ENCODE measurements at places on chromosomes 12 and 14.

DNA sequence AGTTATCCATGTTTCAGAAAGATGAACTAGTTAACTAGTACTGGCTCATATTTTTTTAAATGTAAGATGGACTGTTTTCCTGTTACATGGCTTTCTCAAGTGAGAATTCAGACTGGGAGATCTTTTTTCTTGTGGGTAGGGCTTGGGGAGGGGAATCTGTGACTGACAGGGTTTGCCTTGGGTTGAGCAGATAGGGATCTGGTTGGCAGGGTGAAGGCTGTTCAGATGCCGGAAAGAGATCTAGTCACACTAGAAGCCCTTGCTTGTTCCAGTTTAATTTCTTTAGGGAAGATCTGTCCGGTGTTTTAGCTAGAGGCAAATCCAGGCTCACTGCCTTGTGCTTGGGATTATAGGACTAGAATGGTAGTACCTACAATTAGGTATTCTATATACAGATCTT is 63.2 kb downstream of the FBXO33 start:
- DNase-seq, result no peak

DNA sequence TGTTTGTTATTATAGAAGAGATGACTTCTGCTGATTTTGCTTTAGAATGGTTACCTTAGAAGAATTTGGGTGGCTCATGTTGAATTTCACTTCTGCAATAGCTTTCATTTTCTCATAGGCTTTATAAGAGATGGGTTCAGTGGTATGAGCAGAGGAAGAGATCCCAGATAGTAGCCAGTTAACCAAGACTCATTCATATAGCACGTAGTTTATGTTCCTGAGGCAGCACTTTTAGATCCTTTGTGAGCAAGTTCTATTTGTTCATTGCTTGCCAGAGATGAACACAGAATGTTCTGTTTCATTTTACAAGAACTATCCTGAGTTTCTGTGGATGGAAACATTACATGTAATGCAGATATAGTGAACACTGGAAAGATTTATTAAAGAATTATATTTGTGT is 32.2 kb downstream of the RAB21 start:
- DNase-seq, result no peak

- no peak for DNase-seq
Measured at GRCh38 chr12:2893007-2893406, 2.3 kb downstream of the TULP3 start.

- DNase-seq, result no peak
Measured at GRCh38 chr14:58972233-58973017, 216.0 kb upstream of the DAAM1 start.

DNA sequence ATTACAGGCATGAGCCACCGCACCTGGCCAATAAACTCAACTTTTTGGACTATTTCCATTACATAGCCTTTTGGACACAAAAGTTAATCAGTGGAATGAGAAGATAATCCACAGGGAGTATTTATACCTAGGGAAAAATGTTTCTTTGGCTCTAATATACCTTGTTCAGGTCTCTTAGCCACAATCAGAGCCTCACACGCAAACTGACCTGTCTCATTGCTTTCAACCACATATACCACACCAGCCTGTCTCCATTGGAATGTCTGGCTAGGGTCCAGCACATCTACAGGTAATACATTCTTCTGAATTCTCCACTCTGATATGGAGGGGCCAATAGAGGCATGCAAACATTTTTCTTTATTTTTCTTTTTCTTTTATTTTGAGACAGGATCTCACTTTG is 3.8 kb upstream of the RBMS2 start:
- DNase-seq, result no peak

DNA sequence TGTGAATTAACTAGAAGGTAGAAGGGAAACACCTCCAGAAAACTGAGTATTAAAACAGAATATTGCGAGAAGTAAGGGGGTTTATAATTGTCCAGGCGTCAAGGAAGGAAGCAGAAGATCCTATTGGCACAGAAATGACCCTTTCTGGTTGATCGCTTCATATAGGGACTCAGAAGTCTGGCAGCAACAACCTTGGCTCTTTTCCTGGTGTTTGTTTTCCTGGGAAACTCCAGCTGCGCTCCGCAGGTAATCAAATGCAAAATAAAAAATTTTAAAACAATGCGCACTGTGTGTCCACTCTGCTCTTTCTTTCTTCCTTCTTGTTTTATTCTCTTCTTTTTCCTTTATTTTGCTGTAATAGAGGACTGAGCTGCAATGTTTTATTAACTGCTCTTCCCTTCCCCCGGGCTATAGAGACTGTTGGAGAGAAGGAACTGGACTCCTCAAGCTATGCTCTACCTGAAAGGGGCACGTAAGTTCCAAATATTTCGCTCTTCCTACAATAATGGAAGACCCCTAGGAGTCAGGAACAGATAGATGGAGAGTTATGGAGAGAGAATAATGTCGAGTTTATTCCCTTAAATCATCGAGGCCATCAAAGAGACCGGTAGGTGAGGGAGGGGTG is 737 bp downstream of the SPX start:
- no peak for DNase-seq

GRCh38 chr12:45305907-45306306 is 90.0 kb downstream of the ANO6 start:
- DNase-seq, result no peak
